Stimulated activated effector memory CD8-positive, alpha-beta T cell treated with anti-CD3 and anti-CD28 coated beads, Interleukin-12 subunit alpha, Interleukin-12 subunit beta, amount 100 ng/mL, for 72 hours (primary cell): ENCODE measurements at places on chromosomes 11 and 22.

DNA sequence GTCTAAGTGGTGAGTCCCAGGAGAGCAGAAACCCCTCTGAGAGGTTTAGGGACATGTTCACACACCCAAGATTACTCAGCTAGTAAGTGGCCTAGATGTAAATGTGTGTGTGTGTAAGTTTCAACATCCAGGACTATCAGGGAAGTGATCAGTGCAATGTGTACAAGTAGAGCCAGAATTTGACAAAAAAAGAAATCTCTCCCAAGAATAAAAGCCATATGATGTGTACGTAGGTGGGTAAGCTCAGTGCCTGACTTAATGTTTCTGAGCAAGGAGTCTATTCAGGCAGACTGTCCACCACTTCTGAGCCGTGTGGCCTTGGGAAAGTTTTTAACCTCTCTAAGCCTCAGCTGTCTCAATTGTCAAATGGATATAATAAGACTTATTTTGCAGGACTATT, 133.8 kb upstream of the NAV2 start:
- no peak for DNase-seq

GRCh38 chr22:42794551-42795510, 62.2 kb downstream of the ARFGAP3 start:
- DNase-seq = no peak

GRCh38 chr11:113906516-113906915, 1.9 kb downstream of the HTR3B start:
- DNase-seq = no peak

- no peak for DNase-seq
These were observed 21.2 kb upstream of the BLID start for GRCh38 chr11:122137078-122137793.

- DNase-seq = no peak
These were observed 716 bp downstream of the AMOTL1 start for GRCh38 chr11:94768602-94769541.

DNA sequence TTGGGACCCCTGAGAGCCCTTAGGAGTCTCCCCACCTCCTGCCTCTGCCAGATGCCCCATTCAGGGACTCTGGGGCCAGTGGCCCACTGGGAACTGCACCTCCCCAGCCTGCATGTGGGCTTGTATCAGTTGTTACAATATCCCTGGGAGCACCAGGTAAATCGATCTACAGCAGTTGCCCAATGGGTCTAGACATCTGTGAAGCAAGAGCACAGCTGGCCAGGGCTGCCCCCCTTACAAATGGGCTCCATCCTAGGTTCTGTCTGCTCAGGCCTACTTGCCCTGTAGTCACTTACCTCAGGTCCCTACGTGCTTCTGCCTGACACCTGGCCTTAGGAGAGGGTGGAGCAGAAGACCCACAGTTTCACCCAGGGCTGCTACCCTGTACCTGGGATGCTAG, 62.7 kb downstream of the HIRA start:
- no peak for DNase-seq

DNA sequence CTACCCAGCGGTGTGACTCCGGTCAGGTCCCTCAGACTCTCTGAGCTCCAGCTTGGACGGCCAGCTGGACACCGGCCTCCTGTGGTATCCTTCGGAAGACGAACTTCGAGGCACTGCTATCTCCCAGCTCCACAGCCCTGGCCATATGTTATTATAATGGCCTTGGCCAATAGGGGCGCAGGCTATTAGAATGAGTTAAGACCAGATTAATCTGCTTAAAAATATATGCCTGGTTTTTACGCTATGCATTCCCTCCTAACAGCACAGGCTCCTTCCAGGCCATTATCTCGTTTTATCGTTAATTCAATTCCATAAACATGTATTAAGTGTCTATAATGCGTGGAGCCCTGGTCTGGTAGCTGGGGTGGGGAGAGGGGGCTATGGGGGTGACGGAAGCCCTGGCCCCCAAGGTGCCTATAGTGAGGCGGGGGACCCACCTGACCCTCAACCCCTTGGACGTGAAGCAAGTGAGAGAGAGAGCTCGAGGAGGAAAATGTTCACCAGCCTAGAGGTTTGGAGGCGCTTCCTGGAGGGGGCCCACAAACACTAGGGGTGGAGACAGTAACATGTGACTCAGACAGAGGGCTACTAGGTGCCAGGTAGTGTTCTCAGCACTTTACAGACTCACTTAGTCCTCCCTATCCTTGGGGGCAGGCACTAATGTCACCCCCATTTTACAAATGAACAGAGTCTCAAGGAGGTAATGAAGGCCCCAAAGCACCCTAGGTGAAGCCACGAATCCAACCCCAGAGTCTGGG, 37.5 kb upstream of the TCF20 start:
- no peak for DNase-seq

GRCh38 chr11:6012035-6012668, 5.4 kb upstream of the OR56A4 start:
- no peak for DNase-seq

DNA sequence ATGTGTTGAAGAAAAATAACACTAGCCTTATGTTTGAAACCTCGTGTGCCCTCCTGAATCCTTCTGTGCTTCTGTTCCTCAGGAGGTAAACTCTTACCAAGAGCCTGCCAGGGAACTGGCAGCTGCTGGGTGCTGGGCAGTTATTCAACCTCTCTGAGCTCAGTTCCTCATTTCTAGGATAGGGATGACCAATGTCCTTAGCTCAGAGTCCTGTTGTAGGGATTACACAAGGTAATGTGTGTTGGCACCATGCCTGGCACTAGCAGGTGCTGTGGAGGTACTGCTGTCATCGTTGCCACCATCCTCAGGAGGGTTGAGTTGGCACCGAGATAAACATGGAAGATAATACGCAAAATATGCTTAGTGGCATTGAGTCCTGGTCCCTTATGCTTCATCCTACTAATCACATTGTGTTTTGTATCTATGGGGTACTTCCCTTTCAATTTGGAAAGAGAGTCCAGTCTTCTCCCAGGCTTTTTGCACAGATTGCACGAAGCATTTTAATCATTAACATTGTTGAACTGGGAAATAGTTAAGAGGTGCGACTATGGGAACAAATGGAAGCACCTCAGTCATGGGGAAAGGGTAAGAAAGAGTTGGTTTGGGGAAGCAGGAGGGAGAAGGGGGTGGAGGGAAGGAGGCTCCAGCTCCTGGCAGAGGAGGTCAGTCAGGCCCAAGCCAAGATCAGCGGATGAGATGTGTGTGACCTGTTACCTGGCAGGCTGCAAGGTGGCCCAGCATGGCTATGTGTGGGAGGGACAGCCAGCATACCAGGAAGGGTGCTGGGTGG, 56.7 kb downstream of the CABIN1 start:
- no peak for DNase-seq

DNA sequence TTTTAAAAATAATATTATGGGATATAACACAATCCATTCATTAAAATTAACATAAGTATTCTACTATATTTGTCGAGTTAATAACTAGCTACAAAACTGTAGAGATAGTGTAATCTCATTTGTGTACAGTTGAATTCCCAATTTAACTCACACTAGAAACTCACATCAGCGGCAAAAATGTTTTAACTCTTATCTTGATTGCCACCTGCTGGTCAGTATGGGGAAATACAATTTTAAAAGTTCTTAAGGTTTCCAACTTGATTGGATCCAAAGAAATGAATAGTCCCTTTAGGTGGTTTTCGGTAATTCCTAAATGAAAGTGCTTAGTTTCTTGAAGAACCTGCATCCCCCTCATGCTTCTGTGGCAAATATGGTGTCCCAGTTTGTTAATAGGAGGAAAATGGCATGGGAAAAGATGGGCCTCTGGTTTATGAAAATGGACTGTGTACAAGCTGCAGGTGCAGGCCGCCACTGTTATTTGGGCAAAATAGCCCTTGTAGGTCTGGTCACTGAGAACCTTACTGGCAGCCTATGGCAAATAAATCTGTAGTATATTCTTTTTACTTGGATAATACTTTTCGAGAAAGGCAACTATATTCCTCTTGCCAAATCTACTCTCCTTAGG, 33.7 kb upstream of the SLC17A6 start:
- no peak for DNase-seq

- DNase-seq = no peak
These were observed 798.0 kb downstream of the NTM start for GRCh38 chr11:132168344-132168981.

- DNase-seq = no peak
These were observed 759 bp downstream of the CPT1A start for GRCh38 chr11:68840661-68841653.

DNA sequence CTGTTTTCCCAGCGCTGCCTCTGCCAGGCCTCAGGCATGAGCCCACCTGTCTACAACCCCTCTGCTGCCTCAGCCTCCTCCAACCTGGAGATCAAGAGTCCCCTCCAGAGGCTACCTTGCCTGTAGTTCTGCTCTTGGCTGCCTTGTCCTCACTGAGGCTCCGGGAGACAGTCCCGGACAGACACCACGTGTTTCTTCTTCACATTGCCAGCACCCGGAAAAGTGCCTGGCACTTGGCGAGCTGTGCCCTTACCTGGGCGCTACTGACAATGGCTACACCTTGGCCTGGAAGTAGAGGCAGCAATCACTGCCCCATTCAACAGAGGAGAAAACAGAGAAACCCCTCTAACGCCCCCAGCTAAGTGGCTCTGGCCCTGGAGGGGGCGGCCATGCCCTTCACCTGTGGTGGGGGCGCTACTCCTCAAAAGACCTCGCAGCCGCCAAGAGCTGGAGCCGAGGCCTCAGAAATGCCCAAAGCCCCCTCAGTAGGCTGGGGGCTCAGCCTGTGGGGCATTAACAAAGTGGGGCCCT, 3.0 kb upstream of the NAP1L4 start:
- DNase-seq = no peak

DNA sequence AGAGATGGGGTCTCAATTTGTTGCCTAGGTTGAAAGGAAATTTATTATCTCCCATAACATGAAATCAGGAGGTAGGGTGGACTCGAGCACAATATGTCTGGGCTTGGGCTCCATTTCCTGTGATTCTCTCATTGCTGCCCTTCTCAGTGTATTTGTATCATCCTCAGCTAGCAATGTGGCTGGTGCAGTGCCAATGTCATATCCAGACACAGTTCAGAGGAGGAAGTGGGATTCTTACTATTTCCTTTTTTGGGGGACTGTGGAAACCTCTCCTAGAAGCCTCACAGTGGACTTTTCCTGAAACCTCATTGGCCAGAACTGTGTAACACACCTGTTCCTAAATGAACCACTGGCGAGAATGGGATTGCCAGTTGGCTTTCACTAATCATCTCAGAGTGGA, 21.0 kb upstream of the SWAP70 start:
- DNase-seq = no peak

- no peak for DNase-seq
These were observed 912 bp downstream of the KREMEN1 start for GRCh38 chr22:29073618-29074275.

DNA sequence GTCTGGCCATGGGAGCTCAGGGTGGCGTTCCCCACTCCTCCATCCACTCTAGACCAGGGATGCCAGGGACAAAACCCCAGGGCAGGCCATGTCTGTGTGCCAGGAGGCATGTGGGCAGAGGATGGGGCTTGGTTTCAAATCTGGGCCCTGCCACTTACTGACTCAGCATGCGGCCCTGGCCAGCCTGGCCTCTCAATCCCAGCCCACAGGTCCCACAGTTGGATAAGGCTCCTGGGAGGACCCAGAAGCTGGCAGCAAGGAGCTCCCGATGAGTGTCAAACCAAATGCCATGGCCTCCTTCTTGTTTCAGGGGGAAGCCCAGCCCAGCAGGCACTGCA, 1290.4 kb downstream of the BRD1 start:
- no peak for DNase-seq

DNA sequence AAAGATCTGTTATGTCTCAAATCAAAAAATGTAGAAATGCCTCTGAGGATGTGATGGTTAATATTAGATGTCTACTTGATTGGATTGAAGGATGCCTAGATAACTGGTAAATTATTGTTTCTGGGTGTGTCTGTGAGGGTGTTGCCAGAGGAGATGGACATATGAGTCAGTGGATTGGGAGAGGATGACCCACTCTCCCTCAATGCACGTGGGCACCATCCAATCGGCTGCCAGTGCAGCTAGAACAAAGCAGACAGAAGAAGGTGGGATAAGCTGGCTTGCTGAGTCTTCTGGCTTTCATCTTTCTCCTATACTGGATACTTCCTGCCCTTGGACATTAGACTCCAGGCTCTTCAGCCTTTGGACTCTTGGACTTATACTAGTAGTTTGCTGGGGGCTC, 430.3 kb downstream of the SOX6 start:
- no peak for DNase-seq

DNA sequence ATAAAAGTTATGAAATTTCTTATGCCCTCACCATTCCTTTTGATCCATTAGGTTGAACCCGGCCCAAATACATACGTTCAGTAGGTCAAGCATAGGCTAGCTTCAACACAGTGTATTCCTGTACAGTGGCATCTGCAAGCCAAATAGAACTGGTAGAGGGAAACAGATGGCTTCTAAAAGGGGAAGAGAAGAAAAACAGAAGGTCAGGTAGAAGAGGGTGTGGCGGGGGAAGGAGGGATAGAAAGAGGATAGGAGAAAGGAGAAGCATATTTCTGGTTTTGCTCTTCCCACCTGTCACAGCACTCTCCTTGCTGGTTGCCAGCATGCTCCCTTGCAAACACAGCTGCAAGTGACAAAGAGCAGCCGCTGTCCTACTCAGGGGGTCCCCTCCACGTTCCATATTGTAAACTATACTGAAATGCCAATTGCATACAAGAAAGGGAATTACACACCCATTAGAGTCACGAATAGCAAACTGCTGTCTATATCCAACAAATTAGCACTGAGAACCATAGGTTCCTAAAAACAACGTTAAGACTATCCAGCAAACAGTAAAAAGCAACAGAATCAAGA, 71.8 kb downstream of the PHF21A start:
- no peak for DNase-seq

DNA sequence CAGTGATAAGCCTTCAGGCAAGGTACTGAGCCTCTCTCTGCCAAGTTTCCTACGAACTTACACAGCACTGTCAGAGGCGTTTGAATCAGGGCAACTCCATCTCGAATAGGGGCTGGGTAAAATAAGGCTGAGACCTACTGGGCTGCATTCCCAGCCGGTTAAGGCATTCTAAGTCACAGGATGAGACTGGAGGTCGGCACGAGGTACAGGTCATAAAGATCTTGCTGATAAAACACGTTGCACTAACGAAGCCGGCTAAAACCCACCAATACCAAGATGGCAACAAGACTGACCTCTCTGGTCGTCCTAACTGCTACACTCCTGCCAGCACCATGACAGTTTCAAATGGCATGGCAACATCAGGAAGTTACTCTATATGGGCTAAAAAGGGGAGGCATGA, 20.4 kb upstream of the POGLUT3 start:
- DNase-seq = no peak

DNA sequence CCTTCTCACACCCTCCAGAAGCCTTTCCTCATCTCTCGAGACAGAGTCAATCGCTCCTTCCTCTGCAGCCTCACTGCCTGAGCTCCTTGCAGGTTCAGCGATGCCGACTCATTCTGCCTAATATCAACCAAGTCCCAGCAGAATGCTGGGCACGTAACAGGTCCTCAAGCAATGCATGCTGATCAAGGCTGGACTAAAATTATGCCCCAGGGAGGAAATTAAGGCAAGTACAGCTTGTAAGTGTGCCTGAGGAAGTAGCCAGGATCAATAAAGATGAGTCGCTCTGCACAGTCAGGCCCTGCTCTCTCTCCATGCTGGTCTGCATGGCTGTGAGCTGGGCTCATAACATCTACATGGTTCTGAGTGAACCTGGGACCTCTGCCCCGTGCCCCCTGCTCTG, 25.6 kb upstream of the NRIP3 start:
- no peak for DNase-seq
